Effector memory CD4-positive, alpha-beta T cell (primary cell): ENCODE measurements at places on chromosomes 1 and 21.

GRCh38 chr1:85576642-85577418 is 3.7 kb upstream of the CCN1 start:
- DNase-seq, result no peak

GRCh38 chr1:201594575-201595245 is 55.8 kb downstream of the NAV1 start:
- no peak for DNase-seq

GRCh38 chr21:46028573-46029091 is 47.1 kb downstream of the COL6A1 start:
- DNase-seq, result no peak

- DNase-seq, result no peak
These were observed 260.6 kb downstream of the SMYD3 start for GRCh38 chr1:246246430-246246829.

DNA sequence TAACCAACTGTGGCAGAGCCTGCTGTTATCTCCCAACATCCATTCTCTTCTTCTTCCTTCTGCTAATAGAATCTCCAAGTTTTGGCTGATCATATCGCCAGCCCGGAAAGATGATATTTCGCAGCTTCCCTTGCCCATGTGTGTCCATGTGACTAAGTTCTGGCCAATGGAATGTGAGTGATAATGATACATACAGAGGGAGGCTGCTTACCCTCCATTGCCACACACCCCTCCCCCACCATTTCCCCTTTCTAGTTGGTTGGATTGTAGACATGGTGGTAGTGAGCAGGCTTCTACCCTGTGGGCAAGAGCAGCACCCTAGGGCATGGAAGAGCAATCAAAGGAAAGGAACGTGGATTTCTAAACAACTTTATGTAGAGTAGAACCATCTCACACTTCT is 48.8 kb downstream of the SLC9C2 start:
- no peak for DNase-seq

- no peak for DNase-seq
These were observed 8.5 kb downstream of the GPR157 start for GRCh38 chr1:9120312-9120958.

- no peak for DNase-seq
These were observed 306.6 kb downstream of the MRPL39 start for GRCh38 chr21:25300632-25301031.

GRCh38 chr1:27804791-27805190 is 25.8 kb upstream of the PPP1R8 start:
- no peak for DNase-seq

DNA sequence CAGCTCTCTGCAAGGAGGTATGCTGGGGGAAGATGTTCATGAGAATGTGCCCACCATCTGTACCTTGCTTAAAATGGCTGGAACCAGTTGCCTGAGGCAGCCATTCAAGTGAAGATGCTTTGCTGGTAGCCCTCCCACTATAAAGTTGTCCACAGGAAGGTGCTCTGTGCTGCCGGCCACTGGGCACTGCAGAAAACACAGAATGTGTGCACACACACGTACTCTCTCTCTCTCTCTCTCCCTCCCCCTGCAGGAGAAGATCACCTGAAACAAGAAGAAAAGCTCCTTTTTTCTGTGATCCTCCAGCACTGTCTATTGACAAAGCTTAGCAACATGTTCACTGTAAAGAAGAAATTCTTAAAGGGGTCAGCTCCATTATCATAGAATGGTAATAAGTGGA is 134.8 kb downstream of the PIGK start:
- no peak for DNase-seq

GRCh38 chr1:207017615-207018559 is 14.7 kb downstream of the C1orf116 start:
- DNase-seq, result no peak

DNA sequence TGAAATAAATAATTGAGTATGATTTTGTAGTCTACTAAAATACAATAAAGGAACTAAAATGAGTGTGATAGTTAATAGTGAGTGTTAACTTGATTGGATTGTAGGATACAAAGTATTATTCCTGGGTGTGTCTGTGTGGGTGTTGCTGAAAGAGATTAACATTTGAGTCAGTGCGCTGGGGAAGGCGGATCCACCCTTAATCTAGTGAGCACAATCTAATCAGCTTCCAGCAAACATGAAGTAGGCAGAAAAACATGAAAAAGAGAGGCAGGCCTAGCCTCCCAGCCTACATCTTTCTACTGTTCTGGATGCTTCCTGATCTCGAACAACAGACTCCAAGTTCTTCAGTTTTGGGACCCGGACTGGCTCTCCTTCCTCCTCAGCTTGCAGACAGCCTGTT is 1716.6 kb downstream of the MRPL39 start:
- DNase-seq, result no peak

GRCh38 chr1:165137551-165138316 is 218.8 kb downstream of the LMX1A start:
- DNase-seq, result no peak

- no peak for DNase-seq
These were observed 21.5 kb upstream of the OPRD1 start for GRCh38 chr1:28790377-28791035.

DNA sequence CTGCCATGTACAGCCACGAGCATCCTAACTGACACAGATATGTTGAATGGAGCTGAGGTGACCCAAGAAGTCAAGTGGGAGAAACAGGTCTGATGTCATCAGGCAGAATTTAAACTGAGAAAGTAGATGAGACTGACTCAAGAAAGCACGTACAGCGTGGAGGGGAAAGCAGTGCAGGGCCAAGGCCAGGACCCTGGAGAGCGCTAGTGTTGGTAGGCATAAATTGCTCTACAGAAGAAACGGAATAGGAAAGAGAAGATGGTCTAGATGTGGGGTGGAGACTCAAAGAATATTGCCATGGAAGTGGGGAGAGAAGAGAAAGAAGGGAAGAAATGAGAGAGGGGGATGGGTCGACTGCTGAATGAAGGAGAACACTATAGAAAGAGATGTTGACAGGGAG is 45.3 kb upstream of the GJB5 start:
- no peak for DNase-seq
